Gastrocnemius medialis (tissue), 4 donors: ENCODE measurements at places on chromosomes 4 and X.

DNA sequence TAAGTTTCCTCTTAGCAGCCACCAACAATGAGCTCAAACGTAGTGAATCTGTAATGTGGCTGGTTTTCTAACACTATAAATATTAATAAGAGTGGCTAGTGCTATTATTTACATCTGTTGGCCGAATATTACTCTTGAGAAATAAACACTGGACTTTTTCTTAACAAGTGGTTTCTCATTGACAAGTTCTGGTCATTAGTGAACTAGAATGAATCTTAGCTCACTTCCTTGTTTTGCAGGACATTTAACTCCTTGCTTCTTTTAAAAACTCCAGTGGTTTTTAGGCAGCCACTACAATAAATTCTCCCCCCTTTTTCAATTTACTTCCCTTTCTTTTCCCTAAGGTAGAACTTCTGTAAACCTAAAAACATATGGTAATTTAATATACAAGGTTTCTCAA, 177.2 kb downstream of the ARAP2 start:
- no peak overlapping the region for H3K4me3 ChIP-seq
- no peak overlapping the region for H3K27ac ChIP-seq
- H3K36me3 ChIP-seq, result no peaks in the 10 kb centered on the region

DNA sequence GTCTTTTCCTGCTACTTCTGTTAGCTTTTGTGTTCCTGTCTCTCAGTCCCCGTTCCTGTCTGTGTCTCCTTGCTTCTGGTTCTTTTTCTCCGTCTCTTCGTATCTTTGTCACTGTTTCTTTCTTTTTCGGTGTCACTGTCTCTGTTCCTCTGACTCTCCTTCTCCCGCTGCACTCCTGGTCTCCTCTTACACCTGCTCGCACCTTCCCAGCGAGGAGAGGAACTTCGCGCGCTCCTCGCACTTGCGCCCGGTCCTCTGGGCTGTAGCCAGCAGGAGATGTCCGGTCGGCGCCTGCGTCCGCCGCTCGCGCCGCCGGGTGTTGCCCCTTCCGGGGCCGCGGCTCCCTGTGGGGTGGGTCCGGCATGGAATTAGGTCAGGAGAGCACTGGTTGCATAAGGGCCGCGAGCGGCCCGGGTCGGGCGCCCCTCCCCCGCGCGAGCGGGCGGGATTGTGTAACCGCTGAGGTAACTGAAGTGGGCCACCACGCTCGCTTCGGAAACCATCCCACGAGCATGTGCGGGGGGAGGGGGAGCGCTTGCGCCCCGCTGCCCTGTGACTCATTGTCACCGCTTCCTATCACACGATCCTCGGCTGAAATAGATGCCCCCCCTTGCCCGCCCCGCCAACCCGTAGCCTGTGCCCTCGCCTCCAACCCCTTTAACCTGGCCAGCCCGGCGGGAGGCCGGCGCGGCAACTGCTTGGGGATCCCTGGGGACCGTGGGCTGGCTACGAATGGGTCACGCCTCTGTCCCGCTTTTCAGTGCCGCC, 1.6 kb downstream of the LONRF3 start:
- H3K4me1 ChIP-seq, result peaks cover 10% of the 10 kb centered on the region
- H3K4me3 ChIP-seq, result peak overlapping the region; percentile 82
- H3K36me3 ChIP-seq, result peaks cover 4% of the 10 kb centered on the region
- peak; percentile 82 for DNase-seq
- peak overlapping the region; percentile 95 for H3K27ac ChIP-seq

DNA sequence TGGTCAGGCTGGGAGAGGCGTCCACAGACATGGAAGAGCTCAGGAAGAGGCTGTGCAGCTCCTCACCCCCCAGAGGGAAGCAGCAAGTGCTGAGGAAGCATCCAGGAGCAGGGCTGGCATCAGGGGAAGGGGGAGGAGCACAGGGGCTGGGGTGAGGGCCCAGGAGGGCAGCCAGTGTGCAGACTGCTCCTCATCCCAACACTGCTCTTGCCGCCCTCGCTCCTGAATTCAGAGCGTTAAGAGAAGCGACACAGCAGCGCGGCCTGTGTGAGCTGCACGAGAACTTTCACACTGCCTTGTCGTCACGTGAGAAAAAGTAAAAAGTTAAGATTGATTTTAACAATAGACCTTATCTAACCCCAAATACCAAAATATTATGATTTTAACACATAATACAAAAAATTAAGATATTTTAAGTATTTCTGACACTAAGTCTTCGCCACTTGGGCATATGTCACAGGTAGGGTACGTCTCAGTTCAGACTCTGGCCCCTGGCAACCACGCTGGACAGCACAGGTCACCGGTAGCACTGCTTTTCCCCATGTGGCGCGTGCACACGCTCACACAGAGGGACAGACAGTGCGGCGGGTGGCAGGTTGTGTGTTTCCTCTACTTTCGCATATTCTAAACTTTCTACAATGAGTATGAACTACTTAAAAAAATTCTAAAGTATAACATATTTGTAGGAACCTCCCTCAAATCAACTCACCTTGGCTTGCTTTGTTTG, 19.7 kb downstream of the NOP14 start:
- H3K36me3 ChIP-seq, result peaks cover 4% of the 10 kb centered on the region
- peak; percentile 7 for DNase-seq
- no peak overlapping the region for H3K27ac ChIP-seq
- H3K27me3 ChIP-seq, result no peaks in the 10 kb centered on the region
- H3K4me3 ChIP-seq, result no peak overlapping the region

DNA sequence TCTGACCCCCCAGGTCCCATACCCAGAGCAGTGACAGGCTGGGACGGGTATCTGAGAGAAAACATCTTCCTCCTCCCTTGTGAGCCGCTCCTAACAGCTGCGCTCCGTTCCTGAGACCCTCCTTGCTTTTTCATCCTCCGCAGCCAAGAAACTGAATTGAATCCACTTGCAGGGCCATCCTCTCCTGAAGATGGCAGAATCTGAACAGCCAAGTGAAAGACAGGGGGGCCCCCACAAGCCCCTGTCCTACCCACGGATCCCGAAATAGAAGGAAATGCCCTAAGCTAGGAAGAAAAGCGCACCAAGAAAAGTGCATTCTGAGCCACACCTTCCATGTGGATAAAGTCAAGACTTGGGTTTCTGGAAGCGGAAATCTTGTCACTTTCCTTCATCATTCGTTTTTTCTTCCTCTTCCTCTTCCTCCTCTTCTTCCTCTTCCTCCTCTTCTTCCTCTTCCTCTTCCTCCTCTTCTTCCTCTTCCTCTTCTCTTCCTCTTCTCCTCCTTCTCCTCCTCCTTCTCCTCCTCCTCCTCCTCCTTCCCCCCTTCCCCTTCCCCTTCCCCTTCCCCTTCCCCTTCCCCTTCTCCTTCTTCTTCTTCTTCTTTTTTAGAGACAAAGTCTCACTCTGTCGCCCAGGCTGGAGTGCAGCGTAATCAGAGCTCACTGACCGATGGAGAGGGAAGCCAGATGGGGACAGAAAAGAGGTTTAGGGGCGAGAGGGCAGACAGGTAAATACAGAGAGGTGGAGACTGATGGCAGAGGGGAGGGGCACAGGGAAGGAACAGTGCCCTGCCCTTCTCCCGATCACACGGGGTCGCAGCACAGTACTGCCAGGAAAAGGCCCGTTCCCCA, 86.0 kb upstream of the WWC2 start:
- no peak overlapping the region for H3K27ac ChIP-seq
- no peak overlapping the region for H3K4me3 ChIP-seq
- no peak for DNase-seq
- no peaks in the 10 kb centered on the region for H3K4me1 ChIP-seq
- H3K27me3 ChIP-seq, result no peaks in the 10 kb centered on the region

- DNase-seq, result no peak
- H3K4me3 ChIP-seq, result no peak overlapping the region
- no peaks in the 10 kb centered on the region for H3K4me1 ChIP-seq
- H3K36me3 ChIP-seq, result no peaks in the 10 kb centered on the region
- no peaks in the 10 kb centered on the region for H3K27me3 ChIP-seq
- no peak overlapping the region for H3K27ac ChIP-seq
Observed at GRCh38 chr4:83207497-83208101, 77.0 kb downstream of the COQ2 start.

GRCh38 chr4:121784401-121784800, 16.7 kb upstream of the EXOSC9 start:
- no peaks in the 10 kb centered on the region for H3K4me1 ChIP-seq
- no peaks in the 10 kb centered on the region for H3K27me3 ChIP-seq
- no peak for DNase-seq

DNA sequence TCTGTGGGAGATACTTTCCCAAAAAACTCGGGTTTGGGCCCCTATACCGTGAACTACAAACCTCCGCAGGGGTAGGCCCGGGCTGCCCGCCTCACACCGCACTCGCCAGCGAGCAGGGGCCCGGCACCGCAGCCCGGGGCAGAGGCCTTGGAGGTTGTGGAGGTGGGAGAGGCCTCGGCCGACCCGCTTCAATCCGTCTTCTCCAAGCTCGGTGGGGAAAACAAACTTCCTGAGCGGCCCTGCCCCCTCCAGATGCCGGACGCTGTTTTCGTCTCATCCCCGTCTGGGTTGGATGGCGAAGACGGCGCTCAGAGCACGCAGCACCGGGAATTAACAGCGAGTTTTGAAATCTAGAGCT, 442 bp upstream of the MCUB start:
- H3K27ac ChIP-seq, result peak overlapping the region; percentile 67
- peak overlapping the region; percentile 46 for H3K4me3 ChIP-seq
- peaks cover 26% of the 10 kb centered on the region for H3K27me3 ChIP-seq
- DNase-seq, result no peak
- peaks cover 22% of the 10 kb centered on the region for H3K4me1 ChIP-seq

DNA sequence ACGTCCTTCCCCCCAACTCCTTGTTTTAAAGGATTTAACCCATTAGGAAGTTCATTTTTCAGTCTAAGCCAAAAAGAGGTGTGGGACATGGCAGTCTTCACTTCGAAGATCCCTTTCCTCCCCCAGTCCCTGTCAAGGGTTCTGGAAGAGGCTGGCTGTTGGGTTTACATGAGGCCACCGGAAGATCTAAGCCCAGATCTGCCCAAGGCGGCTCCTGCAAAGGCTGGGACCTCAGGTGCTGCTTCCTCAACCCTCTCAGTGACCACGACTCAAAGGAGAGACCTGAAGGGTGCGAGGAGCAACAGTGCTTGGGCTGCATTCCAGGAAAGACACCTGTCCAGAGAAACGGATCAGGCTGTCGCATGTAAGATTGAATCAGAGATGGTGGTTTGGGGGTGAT, 23.5 kb upstream of the ETNPPL start:
- H3K4me1 ChIP-seq, result no peaks in the 10 kb centered on the region
- H3K27ac ChIP-seq, result no peak overlapping the region
- no peaks in the 10 kb centered on the region for H3K36me3 ChIP-seq
- no peaks in the 10 kb centered on the region for H3K27me3 ChIP-seq

GRCh38 chr4:54099748-54100574, at the start of gene GSX2:
Gene GSX2 (plus strand): TSS chr4:54100163. CDS start chr4:54100345, 182 bp downstream.
- H3K36me3 ChIP-seq, result no peaks in the 10 kb centered on the region
- peaks cover 89% of the 10 kb centered on the region for H3K27me3 ChIP-seq
- no peak within 1 kb of the TSS for H3K27ac ChIP-seq
- no peak for DNase-seq
- peak within 1 kb of the TSS; percentile 59 for H3K4me3 ChIP-seq

DNA sequence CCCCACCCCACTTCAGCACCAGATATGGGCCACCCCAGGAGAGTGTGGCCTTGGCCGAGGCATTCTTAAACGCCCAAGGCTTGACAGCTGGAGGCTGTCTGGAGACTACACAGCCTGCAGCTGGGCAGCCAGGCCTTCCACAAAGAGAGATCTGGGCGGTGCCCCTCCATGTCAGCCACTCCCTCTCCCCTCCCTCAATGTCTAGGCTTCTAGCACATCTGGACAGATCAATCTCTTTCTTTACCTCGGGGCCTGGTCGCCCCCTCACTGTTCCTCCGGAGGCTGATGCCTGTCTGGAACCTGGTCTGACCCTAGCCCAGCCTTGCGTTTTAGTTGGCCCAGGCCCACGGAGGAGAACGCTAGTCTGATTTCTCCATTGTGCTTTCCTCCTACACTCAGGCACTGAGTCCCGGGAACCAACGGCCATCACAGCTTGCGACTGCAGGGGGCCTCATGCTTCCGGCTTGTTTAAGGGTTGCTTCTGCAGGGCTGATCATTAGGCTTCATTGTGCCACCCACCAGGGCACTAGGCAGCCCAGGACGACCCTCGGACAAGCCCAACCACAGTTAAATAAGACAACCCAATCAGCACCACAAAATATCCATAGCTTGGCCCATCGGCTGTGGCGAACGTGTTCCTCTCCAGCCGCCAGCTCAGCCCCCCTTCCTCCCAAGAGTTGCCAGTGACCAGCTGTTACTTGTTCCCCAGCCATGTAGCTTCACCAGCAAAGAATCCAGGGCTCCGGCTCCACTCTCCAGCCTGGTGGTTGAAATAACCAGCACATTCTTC, 200.6 kb downstream of the BCOR start:
- peaks cover 7% of the 10 kb centered on the region for H3K4me1 ChIP-seq
- H3K27ac ChIP-seq, result no peak overlapping the region
- H3K4me3 ChIP-seq, result no peak overlapping the region
- no peaks in the 10 kb centered on the region for H3K27me3 ChIP-seq
- H3K36me3 ChIP-seq, result no peaks in the 10 kb centered on the region

DNA sequence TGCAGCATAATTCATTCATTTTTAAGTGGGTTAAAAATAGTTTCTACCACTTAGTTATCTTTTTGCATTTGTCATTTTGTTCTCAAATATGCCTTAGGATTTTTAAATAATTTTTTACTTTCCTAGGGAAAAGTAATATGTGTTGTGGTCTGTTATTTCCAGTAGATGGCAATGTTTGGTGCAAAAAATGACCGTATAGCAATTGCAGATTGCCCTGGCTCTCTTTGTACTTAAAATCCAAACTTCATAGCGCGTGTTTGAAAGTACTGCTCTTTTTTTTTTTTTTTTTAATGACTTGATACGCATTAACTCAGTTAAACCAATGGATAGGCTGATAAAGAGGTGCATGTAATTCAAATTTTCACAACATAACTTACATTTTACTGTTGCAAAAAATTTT, 74.4 kb upstream of the RBMX start:
- H3K4me3 ChIP-seq, result no peak overlapping the region
- no peak overlapping the region for H3K27ac ChIP-seq
- no peak for DNase-seq
- H3K36me3 ChIP-seq, result no peaks in the 10 kb centered on the region
- H3K27me3 ChIP-seq, result no peaks in the 10 kb centered on the region
- H3K4me1 ChIP-seq, result no peaks in the 10 kb centered on the region

DNA sequence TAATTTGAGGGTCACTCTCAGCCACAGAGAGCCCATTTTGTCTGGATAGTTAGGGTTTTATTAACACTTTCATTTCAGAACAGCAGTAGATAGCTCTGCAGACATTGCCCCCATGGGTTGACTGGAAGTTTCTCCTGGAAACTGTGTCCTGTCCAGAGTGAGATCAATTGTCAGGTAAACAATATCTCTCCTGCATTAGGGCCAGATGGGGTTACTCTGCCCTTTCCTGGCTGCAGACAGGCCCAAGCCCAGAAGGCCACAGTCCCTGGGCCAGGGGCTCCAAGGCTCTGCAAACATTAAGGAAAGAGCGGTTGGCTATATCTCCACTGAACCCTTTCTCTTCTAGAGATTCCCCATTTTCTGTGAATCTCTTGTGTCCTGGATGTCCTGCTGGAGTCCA, 436.8 kb upstream of the PRKX start:
- no peak overlapping the region for H3K4me3 ChIP-seq
- no peaks in the 10 kb centered on the region for H3K27me3 ChIP-seq
- no peaks in the 10 kb centered on the region for H3K36me3 ChIP-seq
- H3K4me1 ChIP-seq, result no peaks in the 10 kb centered on the region

GRCh38 chr4:2341261-2341841, 77.1 kb downstream of the ZFYVE28 start:
- no peak overlapping the region for H3K27ac ChIP-seq
- H3K27me3 ChIP-seq, result no peaks in the 10 kb centered on the region
- no peak overlapping the region for H3K4me3 ChIP-seq
- no peaks in the 10 kb centered on the region for H3K36me3 ChIP-seq
- DNase-seq, result no peak
- no peaks in the 10 kb centered on the region for H3K4me1 ChIP-seq
